ENCODE measurements at places on chromosomes 2 and 18.

DNA sequence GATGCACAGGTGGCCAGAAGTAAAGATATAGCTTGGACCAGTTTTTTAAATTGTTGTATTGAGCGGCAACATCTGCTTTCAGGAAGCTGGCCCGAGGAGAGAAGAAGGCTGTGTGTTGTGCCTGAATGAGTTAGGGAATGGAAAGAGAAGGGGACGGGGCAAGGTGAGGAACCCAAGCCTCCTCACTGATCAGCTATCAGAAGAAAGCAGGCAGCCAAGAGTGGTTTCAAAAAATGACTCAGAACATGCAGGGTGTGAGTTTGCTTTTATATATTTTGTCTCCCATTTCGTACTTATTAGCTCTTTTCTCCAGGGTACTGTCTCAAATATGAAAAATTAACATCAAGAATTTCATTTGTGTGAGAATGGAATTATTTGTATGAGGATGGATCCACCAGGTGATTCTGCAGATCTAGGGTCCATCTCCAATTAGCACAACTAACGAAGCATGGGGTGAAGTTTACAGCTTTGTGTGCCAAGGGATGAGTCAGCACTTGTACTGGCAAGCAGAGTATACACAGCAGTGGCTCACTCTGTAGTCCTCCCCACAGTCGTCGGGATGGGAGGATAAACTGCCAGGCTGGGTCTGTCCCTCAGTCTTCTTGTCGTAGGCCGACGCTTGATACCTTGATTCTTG lies 175.7 kb downstream of the PIEZO2 start:
- no peak for DNase-seq

DNA sequence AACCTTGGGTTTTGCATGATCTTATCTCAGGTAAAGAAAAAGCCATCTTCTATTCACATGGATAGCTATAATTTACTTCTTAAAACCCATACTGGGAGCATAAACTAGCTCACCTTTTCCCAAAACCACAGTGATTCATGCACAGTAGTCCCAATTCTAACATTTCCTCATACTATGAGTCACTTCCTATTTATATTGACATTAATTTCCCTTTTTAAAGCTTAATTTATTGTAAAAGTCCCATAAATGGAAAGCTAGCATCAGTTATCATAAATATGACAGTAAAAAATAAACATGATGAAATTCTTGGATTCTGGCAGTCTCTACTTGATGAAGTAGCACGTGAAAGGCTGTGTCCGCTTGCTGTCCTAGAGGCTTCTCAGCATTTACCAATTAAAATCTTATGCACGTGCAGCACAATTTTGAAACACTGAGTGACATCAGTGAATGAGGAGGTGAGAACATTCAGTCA lies 180.1 kb downstream of the CDH2 start:
- no peak for DNase-seq

- no peak for DNase-seq
These were observed 227.3 kb upstream of the TANK start for GRCh38 chr2:160932960-160933359.

DNA sequence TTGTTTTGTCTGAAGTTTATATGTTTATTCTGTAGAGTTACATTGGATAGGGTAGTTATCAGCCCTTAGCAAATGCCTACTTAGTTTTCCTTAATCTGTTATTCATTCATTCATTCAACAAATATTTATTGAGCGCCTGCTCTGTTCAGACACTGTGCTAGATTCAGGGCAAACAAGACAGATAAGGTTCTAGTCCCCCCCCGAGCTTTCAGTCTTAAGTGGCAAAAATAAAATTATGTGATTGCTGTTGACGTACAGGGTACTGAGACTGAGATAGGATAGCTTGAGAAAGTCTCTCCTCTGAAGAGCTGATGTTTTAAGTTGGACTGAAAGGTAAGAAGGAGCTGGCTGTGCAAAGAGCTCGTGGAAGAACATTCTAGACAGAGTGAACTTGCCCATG lies 58.7 kb downstream of the CRIM1 start:
- no peak for DNase-seq

DNA sequence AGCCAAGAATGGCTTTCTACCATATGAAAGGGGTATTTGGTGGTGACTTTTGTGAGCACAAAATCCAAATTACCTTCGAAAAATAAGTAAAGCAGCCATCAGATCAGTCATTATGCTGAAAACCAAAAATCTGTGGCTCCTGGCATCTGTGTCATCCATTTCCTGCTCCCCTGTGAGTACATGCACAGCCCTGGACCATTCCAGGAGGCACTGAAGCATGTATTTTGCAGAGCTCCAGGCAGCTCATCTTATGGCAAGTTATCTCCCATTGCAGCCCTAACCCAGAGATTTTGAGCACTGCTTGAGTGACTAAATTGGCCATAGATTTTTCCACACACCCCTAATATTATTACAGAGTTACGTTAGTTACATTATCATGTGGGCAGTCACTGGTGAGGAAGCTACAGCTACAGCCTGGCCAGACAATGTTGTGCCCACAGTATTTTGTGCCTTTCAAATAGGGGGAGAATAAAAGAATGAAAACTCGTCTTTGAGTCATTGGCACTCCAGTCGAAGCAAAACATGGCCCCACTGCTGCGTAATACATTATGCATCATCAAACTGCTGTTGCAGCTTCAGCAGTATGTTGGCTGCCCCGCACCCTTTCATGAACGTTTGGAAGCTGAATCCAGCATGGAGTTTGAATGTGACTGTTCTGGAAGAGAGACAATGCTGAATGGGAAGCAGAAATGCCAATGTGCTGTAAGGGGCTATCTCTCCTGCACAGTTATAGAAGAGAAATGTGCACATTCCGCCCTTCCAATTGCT lies 702.2 kb downstream of the RNF144A start:
- DNase-seq, result no peak

GRCh38 chr2:191946471-191947182 lies 99.7 kb upstream of the CAVIN2 start:
- no peak for DNase-seq

- no peak for DNase-seq
These were observed 262.8 kb downstream of the DCC start for GRCh38 chr18:52602820-52603219.

DNA sequence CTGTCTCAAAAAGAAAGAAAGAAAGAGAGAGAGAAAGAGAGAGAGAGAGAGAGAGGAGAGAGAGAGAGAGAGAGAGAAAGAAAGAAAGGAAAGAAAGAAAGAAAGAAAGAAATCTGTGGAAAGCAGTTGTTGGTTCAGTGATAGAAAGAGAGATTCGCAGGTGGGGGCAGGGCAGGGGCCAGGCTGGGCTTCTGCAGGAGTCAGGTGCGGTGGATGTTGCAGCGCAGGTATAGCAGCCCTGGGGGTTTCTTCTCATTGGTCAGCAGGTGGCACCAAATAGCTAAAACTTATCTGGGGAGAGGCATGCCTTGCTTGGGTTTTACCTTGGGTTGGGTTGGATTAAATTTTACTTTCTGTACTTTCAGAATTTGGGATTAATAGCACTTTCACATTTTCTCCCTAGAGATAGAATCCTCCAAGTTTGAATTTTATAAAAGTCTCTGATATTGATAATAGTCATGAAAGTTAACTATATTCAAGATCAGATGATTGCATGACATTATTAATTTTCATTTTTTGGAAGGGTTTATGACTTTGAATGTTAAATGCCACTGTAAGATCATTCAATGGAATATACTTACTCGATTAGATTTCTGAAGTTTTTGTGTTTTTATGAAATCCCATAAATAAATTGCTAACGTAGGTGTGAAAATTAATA lies 66.6 kb downstream of the SPTBN1 start:
- peak; percentile 63 for DNase-seq

GRCh38 chr2:217913436-217913835 lies 89.4 kb downstream of the TNS1 start:
- no peak for DNase-seq

DNA sequence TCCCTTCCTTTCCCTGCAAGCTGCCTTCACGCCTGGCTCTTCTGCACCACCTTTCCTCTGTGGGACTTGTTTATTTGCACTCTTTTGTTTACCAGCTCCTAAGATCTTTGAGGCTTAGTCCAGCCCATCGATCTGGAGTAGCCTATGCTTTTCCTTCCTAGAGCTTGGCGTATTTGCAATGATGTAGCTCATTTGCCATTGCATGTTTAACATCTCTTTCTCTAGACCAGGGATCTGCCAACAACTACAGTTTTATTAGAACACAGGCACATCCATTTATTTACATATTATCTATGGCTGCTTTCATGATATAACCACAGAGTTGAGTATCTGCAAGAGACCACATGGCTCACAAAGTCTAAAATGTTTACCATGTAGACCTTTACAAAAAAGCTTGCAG lies 150.4 kb downstream of the RAPGEF4 start:
- DNase-seq, result no peak

- DNase-seq, result peak; percentile 46
These were observed 1.7 kb upstream of the POLR2D start for GRCh38 chr2:127859712-127860085.

Measured in stimulated activated CD4-positive, alpha-beta T cell treated with anti-CD3 and anti-CD28 coated beads, Interleukin-2, amount 100 ng/mL, for 48 hours (primary cell).